H1 (cell line): ENCODE measurements at places on chromosomes 3 and 15.

GRCh38 chr3:117589454-117589853 lies 879.9 kb downstream of the TUSC7 start:
- no peak for DNase-seq

DNA sequence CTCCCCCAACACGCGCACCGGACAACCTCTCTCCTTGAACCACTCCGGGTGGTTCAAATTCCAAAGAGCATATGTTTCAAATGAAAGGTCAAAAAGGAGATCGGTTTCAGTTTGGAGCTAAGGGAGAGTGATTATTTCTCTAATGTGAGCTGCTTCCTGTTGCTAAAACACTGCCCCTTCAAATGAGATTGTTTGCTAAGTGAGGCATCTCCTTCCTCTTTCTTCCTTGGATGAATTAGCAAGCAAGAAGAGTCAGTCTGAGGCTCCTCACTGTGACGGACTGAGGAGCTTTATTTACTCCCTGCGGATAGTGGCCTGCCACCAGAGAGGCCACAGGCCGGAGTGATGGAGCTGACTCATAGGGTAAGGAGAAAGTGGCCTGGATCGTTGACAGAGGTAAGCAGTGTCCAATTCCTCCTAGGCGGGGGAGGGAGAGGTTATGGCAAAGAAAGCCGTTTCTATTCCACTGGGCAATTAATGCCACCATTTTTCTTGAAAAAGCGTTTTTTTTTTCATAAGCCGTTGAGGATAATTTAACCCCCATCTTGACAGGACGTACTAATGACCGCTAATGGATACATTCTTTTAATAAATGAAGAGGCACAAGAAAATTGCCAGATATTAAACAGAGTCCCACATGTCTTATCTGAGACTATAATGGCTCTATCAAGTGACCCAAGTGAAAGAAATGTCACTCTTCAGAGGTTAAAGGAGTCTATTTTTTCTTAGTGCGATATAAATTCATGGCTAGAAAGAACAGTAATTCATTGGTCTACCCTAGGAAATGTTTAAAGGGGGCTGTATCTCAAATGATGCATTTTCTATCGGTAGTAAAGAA lies 167.0 kb upstream of the ANKRD28 start:
- no peak for DNase-seq

DNA sequence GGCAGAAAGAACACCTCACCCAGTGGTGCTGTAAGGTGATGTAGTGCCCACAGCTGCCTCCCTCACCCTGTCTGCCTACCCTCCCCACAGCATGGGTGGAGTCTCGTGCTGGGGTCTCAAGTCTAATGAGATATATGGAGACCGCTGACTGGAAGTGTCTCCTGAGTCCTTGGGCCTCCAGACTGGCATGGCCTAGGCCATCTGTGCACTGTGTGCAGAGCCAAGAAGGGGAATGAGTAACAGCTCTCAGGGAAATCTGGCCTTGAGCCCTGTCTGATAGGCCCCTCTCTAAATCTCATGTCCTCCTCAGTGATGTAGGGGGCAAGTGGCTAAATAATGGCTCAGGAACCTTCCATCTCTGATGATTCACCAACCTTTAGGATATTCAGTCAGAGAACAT lies 277.4 kb downstream of the PLCL2 start:
- no peak for DNase-seq

GRCh38 chr3:154496978-154497377 lies 67.0 kb upstream of the GPR149 start:
- DNase-seq: no peak

DNA sequence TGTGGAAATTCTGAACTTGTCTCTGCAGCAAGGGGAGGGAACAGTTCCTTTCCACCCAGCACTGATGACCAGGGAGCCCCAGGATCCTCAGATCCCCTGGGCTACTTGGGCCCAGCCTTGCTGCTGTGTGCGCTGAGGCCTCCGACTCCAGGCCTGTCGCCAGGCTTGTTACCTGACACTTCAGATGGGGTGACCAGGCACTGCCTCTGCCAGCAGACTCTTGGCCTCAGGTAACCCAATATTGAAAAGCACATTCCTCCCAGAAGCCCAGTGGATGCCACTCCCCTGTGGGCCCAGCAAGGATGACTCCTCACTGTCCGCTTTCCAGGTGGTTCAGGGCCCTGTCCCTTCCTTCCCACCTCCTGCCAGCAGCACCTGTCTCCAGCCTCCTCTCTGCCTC lies 3.5 kb upstream of the PLA2G4E start:
- no peak for DNase-seq

- no peak for DNase-seq
Measured at GRCh38 chr15:41301587-41301986, 30.8 kb downstream of the OIP5 start.

DNA sequence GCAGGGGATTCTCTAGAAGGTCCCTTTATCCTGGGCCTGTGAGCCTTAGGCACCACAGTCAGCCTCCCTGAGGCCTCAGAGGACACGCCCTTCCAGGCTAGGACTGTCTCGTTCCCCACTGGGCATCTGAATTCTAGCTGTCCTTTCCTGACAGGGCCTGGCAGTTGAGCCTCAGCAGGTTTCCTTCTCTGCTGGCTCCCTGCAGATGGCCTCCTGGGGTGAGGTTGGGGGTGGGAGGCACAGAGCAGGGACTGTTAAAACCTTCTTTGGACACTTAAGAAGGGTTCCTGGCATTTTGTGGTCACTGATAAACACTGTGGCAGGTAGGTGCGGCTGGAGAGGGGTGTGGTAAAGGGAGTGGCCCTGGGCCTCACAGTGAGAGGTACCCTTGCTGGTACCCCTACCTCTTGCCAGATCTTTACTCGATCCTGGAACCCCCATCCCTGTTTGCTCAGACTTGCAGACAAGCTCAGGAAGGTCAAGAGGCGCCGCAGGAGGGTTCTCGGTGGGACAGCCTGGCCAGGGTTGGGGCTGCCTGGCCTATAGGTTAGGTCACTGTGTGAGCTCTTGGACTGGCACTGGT lies 8.5 kb downstream of the CLK3 start:
- DNase-seq: no peak

DNA sequence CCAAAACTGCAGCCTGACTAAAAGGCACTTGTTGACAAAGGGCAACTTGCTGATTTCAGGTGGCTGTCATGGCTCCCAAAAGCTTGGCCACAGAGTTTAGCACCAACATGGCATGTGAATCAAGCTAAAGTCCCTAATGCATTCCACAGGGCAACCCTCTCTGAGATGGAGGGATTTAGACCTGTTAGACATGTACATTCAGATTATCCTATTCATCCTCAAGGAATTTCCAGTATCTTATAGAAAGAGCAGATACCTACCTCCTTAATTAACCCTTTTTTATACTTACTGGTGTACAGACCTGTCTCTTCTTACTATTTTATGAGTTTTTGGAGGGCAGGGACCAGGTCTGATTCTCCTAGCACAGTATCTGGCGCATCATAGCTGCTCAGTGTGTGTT lies 31.3 kb downstream of the ACP3 start:
- no peak for DNase-seq

- DNase-seq: no peak
Measured at GRCh38 chr3:36257158-36257852, 123.0 kb upstream of the STAC start.

DNA sequence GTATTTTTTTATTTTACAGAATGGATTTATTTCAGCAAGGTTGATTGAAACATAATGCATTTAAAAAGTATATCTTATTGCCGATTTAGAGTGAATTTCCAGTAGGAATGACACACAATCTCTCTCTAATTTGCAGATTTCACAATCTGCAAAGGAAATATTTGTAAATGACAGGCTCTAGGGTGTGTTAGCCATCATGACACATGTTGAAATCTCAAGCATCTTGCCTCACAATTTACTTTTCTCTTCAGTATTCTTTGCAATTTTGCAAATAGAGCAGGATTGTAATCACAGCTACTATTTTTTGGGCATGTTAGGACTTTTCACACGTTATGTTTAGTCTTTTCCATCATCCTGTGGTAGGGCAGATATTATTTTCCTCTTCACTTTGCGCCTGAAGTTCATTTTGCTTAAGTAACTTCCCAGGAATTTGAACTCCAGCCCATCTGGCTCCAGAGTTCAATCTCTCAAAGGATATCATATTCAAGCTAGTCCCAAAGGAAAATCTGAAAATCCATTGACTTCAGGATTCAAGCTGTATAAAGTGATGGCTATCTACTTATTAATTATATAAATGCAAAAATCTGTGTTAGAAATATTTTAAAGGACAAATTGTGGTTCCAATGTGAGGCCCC lies 55.4 kb downstream of the ATP13A4 start:
- DNase-seq: no peak

DNA sequence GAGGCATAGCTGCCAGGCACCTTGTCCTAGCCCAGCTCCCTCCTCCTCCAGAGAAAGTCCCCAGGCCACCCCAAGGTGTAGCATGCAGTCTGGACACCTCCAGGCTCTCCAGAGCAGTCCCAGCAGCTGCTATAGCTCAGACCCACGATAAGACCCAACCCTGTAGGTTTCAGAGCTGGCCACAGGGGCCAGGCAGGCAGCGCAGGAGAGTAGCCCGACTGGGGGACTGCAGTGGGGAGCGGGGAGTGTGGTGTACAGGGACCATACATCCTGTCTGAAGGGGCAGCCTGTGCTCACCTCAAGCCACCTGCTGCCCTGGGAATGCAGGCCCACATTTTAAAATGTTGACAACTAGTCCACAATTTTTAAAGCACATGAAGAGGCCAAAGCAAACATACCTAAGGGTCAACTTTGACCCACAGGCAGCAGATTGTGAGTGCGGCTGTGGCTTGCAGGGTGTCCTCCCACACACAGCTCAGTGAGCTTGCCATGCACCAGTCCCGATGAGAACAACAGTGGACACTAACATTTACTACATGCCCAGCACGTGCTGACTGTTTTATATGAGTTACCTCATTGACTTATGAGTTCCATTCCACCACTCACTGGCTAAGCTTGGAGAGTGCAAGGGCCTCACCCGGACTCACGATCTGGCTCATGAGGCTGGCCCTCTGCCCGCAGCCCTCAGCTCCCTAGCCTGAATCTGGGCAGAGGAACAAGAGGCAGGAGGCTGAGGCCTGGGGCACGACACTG lies 81.4 kb downstream of the DNAJB8 start:
- no peak for DNase-seq

GRCh38 chr15:101114166-101114565 lies 137.7 kb downstream of the CHSY1 start:
- no peak for DNase-seq

DNA sequence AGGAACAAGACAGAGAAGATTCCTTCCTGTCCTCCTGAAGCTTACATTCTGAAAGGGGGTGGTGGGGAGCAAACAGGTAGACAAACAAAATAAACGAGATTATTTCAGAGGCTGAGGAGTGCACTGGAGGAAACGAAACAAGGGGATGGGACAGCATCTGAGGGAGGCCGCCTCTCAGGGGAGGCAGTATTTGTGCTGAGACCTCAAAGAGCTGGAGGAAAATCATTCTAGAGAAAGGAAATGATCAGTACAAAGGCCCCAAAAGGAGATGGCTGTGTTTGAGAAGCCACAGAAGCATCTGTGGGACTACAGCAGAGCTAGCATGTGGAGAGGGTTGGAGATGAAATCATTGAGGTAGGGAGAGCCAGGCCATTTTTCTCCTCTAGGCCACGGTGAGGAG lies 55.1 kb downstream of the DCLK3 start:
- DNase-seq: no peak

GRCh38 chr15:24763891-24764290 lies 88.3 kb downstream of the NPAP1 start:
- no peak for DNase-seq

GRCh38 chr3:132605374-132605792 lies 8.3 kb downstream of the ACKR4 start:
- no peak for DNase-seq

DNA sequence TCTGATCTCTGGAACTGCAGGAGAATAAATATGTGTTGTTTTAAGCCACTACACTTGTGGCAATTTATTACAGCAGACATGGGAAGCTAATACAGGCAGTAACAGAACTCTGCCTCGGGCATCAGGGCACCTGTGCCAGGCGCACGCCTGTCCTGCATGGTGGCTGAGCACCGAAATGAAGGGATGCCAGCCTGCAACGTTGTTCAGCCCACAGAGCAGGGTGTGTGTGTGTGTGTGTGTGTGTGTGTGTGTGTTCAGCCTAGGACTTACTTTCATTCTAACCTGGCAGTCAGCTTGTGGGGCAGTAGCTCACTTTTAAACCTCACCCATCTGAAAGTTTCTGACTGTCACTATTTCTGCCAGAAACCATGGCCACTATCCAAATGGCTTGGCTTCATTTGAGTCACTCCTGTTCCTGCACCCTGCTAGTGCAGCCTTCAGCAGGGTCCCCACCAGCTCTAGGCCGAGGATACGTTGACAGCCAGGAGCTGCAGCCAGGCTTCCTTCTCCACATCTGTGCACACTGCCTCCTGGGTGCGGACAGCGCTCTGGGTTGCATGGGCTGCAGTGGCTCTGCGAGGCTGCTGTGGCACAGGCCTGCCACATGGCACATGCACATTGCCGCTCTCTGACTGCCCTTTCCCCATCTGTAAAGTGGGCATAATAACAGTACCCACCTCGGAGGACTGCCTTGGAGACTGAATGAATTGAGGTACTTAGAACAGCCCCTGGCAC lies 4.5 kb downstream of the UROC1 start:
- DNase-seq: no peak

DNA sequence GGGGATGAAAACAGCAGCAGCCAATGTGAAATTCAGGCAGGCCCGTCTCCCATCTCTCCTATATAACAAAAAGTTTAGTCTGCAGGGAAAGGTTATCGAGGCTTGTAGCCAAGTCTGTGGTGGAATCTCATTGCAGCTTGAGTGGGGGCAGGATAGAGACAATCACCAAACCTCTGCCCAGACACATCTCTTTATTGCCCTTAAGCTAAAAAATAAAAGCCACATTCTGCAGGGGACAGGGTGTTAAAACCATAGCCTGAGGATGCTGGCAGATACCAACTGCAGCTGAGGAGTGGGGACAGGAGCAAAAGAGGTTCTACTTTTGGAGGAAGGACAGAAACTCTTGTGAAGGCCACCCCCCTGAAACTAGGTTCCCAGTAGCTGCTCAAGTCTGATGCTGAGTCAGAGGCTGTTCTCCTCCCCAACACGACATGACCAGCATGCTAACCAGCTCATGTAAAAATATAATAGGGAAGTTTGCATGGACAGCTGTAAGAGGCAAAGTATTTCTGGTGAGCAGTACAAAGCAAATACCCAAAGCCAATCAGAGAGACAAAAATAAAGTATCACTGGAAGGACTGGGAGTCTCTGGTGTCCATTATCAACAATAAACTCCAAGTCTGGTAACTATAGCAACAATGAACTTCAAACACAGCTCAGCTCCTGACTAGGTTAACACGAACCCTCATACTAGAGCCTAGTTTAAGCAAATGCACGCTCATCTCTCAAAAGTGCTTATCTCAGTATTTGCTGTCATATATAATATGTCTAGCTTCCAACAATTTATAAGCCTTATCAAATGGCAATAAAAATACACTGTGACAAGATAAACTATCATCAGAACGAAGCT lies 362.2 kb upstream of the SLCO3A1 start:
- DNase-seq: no peak

GRCh38 chr3:102480139-102480538 lies 45.3 kb downstream of the ZPLD1 start:
- DNase-seq: no peak

- DNase-seq: no peak
Measured at GRCh38 chr3:135970506-135971116, 5.1 kb downstream of the PPP2R3A start.
